ENCODE measurements at places on chromosomes 5 and 9. TPM values are rescaled to one million over a fixed set of nuclear protein-coding genes. Genes with fewer than 3 reads are reported as not detected.

The UGT3A2 gene
- not detected for total RNA-seq

The ANKRD34B gene
- total RNA-seq, result not detected

The SLC36A3 gene
- total RNA-seq, result not detected

The SLC4A9 gene
- not detected for total RNA-seq

The ACTBL2 gene
- not detected for total RNA-seq

The ROR2 gene
- total RNA-seq, result 43.0 TPM

The JAKMIP2 gene
- total RNA-seq, result 1.8 TPM

DNA sequence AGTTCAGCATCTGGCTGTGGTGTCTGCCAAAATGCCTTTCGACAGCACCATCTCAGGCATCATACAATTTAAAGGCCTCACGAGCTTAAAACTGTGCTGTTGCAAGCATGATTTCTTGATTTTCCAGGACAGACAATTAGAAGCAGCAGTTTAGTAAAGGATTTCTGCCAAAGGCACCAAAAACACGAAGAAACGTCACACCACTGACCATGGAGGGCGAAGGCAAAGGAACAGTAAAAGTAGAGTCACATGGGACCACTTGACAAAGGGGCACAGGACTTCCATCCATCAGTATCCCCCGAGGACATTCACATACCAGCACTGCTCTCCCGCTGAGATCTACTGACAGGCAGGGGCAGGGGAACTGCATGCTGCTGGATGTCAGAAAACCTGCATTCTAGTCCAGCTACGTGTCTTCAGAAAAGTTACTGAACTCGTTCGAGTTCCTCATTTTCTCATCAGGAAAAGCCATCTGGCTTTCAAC is 70.4 kb upstream of the FBXW11 start:
- no peak for DNase-seq

- no peak for DNase-seq
Observed at GRCh38 chr5:69007163-69007562, 86.7 kb upstream of the SLC30A5 start.

DNA sequence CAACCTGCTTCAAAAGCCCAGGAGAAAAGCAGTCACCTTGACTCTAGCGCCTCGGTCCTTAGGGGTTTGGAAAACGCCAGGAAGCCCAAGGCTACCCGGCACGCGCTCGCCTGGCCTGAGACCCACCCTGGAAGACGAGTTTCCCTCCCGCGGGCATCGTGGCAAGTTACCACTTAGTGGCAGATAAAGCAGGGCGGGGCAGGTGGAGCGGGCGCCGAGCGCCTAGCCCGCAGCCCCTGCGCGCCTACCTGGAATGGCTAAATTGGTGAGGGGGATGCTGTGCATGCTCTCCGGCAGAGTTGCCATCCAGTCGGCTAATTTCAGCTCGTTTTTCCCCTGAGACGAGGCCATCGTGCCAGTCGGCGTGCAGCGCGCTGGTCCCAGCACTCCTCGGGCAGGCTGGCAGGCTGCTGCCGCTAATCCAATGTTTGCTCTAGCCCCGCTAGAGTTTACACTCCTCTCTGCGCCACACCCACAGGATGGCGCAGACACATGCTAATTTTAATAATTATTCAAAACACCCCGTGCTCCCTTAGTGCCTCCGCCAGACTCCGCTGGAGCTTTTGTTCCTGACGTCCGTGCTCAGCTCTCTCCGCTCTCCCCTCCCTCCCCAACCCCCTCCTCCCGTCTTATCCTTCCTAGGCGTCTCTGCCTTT is at the start of gene PLCXD3:
Gene PLCXD3 (minus strand): TSS at position 426 of the 656 bp plus-strand sequence. CDS start 75 bp downstream, at position 351.
- peak; percentile 81 for DNase-seq

DNA sequence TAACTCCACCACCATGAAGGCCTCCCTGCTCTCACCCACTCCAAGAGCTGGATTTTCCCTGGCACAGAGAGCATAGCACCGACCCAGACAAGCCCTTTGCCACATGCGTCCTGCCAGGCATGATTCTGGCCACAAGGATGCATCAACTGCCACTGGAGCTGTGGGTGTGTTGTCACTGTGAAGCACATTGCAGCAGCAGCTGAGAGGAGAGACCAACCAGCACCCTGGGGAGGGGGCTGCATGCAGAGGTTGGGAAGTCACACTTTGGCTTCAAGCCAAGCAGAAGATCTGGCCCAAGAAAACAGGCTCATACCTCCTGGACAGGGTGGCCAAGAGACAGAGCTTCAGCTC is 22.6 kb upstream of the PTGES start:
- no peak for DNase-seq

DNA sequence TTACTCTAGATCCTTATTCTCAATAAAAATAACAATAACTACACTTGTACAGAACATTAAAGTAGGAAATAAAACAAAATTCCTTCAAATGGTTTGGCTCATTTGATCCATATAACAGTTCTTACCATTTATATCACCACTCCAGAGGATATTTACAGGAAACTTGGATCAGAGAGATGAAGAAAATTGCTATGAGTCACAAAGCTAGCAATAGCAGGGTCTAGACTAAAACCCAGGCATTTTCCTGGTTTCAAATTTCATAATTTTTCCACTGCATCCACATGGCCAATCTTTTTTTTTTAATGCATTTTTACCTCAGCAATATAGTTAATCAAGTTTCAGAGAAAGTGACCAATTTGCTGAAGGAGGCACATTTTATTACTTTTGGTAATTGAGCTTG is 299.2 kb downstream of the ELAVL2 start:
- DNase-seq, result no peak

DNA sequence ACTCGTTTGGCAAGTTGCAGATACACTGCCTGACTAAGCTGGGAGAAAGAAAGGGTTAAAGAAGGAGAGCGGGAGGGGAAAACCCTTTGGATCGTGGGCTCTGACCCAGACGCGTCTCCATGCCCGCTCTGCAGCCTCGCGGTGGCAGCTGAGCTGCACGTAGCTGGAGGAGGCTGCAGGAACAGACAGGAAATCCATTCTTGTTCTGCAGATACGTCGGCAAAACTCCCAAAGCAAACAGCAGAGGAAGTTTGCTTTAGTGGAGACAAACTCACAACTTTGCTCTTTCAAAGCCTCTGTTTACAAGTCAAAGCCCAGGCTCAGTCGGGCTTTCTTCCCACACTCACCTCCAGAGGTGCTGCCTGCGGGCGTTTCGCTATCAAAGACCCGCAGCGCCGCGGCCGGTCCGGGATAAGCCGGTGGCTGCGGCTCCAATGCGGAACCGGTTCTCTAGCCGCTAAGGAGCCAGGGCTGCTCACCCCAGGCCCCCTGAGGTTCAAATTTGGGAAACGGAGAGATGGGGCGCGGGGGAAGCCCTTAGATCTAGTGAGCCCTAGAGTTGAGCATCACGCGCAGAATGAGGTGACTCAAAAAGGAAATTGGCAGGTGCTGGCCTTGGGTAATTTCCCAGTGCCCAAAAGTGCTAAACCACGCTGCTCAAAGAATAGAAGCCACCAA is 60.7 kb downstream of the MAT2B start:
- DNase-seq, result no peak

DNA sequence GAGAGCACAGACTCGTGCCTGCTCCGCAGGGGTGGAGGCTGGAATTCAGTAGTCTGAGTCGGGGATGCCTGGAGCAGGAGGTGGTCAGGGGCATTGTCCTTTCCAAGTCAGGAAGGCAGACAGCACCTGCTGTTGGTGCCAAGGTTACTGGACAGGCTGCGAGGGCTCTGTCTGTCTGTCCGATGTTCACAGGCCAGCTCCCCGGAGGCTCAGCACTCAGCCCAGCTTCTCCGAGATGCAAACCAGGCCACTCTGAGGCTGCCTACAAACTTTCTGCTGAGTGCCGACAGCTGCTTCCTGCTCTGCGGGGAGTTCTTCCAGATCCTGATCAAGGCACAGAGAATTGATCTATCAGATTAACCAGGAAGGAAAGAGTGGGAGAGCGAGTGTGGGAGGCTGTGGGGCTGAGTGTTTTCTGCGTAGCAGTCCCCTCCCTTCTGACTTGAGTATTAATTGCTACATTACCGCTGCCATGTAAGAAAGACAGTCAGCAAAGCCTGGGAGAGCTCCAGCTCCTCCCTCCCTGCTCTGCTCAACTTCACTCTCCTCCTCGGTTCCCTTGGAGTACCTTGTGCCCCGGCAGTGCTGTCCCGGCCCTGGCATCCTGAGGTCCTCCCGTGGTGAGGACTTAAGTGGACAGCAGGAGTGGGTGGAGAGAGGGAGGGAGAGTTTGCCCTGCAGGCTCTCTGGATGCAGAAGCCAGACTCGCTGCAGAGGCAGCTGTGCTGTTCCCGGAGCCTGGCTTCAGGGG is 36.0 kb downstream of the KCNMB1 start:
- no peak for DNase-seq

DNA sequence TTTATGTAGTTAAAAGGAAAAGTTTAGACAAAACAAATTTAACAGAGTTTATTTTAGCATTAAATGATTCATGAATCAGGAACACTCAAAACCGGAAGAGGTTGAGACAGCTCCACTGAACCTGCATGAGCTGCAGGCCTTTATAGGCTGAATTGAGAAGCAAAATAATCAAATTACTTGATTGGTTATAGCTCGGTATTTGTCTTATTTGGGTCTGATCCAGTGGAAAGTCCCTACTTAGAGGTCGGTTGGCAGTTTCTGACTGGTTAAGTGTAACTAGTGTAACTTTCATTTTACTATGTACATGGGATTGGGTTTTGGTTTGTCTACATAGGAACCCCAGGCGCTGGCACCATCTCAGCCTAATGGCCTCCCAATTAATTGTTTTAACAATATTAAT is 74.1 kb upstream of the PIK3R1 start:
- DNase-seq, result no peak

DNA sequence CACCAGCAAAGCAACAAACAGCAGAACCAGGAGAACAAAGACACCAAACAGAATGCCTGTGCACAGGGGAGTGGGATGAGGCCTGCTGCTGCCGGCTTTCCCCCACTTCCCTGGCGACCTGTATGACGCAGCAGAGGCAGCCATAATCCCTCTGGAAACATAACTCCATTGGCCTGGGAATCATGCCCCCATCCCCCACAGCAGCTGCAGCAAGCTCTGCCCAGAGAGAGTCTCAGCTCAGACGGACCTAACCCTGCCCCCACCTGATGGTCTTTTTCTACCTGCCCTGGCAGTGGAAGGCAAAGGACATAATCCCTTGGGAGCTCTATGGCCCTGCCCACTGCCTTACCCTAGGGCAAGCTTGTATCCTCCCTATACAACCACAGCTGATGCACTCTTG is 81.8 kb upstream of the FANCC start:
- DNase-seq, result no peak

DNA sequence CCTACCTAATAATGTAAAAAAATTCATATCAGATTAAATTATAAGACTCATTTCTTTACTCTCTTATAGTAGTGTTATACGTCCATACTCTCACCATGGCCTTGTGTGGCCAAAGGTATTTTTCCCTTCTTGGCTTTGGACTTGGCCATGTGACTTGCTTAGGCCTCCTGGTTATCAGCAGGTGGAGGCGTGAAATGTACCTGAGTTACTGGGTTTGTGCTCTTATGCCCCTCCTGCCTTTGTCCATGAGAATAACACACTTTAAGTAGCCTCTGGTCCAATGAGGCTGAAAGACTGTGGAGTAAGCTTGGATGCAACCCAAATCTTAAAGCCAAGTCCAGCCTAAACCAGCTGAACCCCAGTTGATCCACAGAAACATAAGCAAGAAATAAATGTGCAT is 68.7 kb downstream of the RETREG1 start:
- DNase-seq, result no peak

- no peak for DNase-seq
Observed at GRCh38 chr5:14226992-14227391, 83.8 kb downstream of the TRIO start.

DNA sequence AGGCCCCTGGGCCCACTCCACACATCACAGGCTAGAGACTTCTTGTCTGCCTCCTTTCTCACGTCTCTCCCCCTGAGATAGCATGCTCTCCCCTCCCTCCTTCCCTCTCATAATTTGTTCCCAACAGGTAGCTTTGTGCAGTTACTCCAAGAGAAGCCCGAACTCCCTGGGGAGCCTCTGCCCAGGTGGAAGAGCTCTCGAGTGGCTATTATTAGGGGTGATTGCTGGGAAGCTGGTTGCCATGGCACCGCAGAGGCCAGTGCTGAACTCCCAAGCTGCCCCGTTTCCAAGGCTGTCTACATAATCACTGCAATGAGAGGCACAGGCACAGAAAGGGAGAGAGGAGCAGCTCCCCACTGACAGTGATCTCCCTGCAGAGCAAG is 104.7 kb upstream of the GPR151 start:
- no peak for DNase-seq

- DNase-seq, result no peak
Observed at GRCh38 chr9:4962085-4962484, 23.0 kb upstream of the JAK2 start.

- DNase-seq, result no peak
Observed at GRCh38 chr5:75965292-75965691, 117.9 kb upstream of the SV2C start.

DNA sequence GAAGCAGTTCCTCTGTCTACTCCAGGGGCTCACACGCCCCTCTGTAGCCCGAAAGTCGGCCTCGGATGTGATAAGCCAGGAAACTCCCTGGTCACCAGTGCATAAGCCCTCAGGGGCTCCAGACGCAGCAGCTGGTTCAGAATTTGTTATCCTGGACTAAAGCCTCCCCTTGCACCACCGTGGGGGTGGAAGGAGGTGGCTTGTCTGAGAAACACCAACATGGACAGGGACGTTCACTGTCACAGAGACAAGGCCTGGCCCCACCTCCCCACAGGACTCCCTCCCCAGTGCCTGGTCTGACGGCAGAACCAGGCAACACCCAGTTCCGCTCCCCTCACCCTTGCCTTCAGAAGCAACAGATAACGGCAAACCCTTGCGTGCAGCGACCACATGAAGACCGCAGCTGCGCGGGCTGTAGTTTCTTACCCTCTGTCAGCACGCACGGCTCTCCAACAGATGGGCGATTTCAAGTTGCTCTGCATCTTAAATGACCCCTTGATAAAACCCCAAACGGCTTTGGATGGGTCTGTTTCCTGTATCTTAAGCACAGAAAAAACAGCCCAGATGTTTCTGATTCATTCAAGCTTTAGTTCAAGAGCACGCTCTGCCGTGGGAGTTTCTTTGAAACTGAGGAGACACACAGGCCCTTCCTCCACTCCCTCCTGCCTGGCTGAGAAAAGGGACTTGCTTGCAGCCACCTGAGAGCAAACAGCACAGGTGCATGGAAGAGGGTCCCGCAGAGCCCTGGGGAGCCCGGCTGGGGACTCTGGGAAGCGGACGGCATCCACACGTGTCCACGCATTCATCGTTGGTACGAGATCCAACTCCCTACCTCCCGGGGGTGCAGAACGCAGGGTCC is 44.7 kb upstream of the NKD2 start:
- peak; percentile 73 for DNase-seq

DNA sequence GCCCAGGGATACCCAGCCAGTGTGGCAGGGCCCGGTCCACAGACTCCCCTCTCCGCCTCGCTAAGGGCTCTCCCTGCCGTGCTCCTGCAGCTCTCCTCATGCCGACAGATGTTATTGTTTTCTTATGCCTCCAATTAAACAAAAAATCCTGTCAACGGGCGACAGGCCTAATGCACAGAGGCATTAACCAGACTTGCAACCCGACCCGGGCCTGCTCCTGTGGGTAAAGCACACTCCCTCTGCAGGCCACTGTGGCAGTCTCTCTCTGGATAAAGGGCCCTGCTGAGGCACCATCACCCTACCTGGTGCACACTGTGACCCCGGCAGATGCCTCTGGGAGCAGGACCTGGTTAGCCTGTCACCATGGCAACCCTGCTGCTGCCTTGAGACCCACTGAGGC is 27.5 kb upstream of the HAND1 start:
- no peak for DNase-seq

All from osteocyte (in vitro differentiated cells).